ENCODE measurements at places on chromosomes 5 and 9.

GRCh38 chr5:15844253-15844652, 335.3 kb downstream of the MARCHF11 start:
- no peak for DNase-seq

DNA sequence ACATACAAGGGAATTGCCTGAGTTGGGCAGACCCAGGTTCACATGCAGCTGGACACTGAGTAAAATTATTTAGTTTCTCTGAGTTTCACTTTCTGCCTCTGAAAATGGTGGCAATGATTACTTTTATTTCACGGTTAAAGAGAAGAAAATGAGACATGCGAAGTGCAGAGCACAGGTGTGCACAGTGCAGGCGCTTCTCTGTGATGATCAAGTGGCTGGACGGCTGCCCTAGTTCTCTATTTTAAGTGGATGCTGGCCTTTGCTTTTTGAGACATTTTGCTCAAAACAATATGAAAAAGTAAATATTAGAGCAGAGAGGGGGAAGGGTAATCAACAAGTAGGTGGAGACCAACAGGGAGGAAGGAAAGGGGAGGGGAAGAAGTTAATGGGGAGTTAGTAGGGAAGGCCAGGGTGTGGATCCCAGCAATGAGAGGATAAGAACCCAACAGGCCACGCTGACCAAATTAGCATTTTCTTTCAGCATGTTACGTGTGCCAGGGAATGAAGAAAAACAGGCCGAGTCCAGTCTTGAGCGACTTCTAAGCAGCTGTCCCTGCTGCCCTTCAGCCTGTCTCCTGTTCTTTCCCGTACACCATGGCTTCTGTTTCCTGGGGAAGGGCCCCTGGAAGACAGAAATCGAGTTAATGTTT, 16.1 kb downstream of the SNX18 start:
- DNase-seq = no peak

- DNase-seq = no peak
Measured at GRCh38 chr9:109815366-109815947, 35.5 kb downstream of the PALM2AKAP2 start.

GRCh38 chr9:76835571-76836283, 70.2 kb downstream of the PRUNE2 start:
- no peak for DNase-seq

- no peak for DNase-seq
Measured at GRCh38 chr5:55021410-55021809, 2.6 kb upstream of the GZMK start.

DNA sequence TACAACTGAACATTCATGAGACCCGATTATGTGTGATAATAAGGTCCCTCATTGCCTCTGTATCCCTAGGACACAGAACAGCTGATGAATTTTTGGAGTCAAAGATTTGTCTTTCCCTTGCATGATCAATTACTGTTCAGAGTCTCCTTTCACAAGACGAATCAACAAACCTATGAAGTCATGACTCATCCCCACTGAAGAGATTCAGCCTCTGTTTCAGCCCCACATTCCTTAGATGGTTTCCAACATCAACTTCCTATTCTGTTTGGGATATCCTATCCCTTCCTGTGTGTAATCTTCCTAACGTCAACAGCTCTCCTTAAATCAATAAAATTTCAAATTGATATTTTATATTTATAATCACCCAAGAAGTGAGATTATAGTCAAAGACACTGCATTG, 199.0 kb downstream of the DNAH5 start:
- DNase-seq = no peak

- DNase-seq = no peak
Measured at GRCh38 chr5:78287833-78288232, 6.7 kb downstream of the AP3B1 start.

GRCh38 chr5:53041071-53041692, 52.0 kb downstream of the ITGA2 start:
- no peak for DNase-seq

- DNase-seq = no peak
Measured at GRCh38 chr9:99722877-99723276, 98.8 kb upstream of the NR4A3 start.

GRCh38 chr9:70413464-70413798, 1.0 kb downstream of the KLF9 start:
- DNase-seq = no peak

GRCh38 chr5:158609333-158610050, 490.2 kb downstream of the EBF1 start:
- DNase-seq = no peak

DNA sequence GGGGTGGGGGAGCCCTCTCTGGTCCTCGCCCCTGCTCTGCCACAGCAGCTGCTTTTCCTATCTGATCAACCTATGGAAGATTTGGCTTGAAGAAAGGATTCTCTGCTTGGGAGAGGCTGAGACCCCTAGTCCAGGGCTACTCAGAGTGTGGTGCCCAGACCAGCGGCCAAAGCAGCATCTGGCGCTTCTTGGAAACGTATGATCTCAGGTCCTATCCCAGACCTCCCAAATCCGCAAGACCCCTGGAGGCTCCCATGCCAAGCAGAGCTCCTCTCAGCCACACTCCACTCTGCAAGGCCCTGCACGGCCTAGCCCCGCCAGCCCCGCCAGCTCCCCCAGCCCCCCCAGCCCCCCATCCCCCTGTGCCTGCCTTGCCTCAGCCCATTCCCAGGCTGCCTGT, 181.7 kb downstream of the GAPVD1 start:
- DNase-seq = no peak

DNA sequence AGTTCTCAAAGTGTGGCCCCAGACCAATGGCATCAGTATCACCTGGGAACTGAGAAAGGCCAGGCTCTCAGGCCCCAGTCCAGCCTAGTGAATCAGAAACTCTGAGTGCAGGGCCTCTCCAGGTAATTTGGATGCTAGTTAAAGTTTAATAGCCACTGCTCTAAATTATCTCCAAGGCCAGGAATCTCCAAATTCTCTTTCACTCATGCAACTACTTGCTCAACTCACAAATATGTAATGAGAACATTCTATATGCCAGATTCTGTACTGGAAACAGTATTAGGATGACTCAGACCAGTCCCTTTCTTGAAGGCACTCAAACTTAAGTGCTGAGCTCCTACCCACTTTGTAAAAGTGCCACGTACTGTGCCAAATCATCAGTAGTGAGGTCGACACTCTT, 84.6 kb downstream of the PAPPA start:
- DNase-seq = no peak

DNA sequence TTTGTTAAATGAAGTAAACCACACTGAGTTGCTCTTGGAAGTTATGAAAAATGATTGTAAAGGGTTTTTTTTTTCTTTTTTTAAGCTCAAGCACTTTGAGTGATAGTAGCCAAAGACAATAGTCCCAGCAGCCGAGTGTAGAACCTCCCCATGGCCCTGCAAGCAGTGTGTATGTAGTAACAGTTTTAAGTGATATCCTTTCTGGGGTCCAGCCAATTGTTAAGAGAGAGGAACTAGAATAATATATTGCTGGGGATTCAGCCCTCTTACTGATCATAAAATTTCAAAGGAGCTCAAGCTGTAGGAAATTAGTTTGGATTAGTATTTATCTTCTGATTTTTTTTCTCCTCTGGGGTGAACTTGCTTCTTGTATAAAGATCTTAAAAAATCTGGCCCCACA, 43.2 kb downstream of the NPR3 start:
- DNase-seq = no peak

DNA sequence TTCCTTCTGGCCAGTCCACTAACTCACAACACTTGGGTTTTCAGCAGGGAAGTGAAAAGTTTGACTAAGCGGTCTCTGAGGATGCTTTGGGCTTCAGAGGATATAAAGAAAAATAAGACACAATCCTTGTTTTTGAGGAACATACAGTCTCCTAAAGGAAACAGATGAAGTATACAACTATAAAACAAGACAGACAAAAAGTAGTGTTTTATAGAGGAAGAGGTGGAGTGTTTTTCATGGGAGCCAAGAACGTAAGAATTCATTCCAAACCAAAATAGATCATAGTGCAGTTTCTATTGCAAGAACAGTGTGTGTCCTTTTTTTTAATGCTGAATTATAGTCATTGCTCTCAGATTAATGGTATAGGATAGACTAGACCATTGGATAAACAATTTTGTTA, 586.9 kb upstream of the BRINP1 start:
- no peak for DNase-seq

- peak; percentile 4 for DNase-seq
Measured at GRCh38 chr5:133844836-133845235, 123.6 kb downstream of the C5orf15 start.

GRCh38 chr5:17360879-17361278, 137.2 kb upstream of the TAF11L2 start:
- no peak for DNase-seq

- DNase-seq = peak; percentile 14
Measured at GRCh38 chr5:134466241-134467069, 54.8 kb upstream of the CDKN2AIPNL start.

- DNase-seq = no peak
Measured at GRCh38 chr9:10700291-10700690, 87.5 kb upstream of the PTPRD start.

DNA sequence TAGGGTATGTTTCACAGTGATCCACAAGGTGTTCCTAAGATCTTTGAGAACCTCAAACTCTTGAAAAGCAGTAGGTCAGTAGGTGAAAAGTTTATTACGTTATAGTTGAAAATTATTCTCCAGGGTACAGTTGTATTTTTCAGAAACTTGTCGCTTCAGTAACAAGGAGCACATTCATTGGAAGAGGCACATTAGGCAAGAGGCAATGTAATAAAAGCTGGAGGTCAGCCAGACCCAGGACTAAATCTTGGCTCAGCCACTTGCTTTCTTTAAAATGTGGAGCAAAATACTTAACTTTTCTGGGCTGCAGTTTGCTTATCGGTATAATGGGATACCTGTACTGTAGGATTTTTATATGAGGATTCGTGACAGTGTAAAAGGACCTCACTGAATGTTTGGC, 45.6 kb downstream of the TLE4 start:
- DNase-seq = no peak

Measured in NCI-H1417 treated with DMSO at 0.1 percent for 48 hours (cell line).